H1 (cell line): ENCODE measurements at places on chromosomes 16 and 17.

GRCh38 chr16:57485916-57486857 lies at the start of gene DOK4:
Gene DOK4, minus strand, starts transcription at chr16:57486493. Its CDS starts 6,986 bp downstream, at chr16:57479507.
- peak; percentile 91 for DNase-seq

DNA sequence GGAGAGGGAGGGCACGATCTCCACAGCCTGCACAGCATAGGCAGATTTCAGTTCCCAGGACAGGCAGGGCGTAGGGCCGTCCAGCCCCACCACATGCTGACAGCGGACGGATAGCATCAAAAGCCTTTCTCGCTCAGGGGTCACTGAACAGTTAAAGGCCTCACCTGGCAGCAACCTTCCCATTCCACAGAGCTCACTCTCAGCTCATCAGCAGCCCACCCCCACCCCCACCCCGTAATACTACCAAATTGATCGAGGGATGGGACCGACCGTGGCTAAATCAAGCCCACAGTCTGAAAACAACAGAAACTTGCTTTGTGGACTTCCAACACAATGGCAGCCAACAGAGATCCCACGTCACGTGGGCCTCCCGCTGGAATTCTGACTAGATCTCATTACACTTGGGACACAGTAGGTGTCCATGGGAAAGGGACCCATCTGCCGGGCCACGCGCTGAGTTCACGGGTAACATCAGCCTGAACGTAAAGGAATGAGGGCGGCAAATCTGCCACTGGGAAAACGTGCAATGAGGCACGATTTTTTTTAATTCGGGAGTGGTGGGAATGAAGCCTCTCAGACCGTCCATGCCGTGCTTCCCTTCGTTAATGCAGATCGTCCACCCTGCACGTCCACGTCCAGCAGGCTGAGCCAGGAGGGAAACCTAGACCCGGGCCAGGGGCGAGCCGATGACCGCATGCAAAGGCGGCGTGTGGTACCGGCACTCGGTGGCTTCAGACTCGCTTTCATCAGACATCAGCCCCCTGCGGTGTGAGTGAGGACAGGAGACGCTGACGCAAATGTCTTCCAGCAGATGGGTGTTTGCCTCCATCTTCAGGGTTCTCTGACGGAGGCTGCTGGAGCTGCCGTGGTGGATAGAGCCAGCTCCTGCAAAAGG lies 92.1 kb downstream of the TBC1D16 start:
- no peak for DNase-seq

- DNase-seq, result no peak
These were observed 165.9 kb downstream of the SDK2 start for GRCh38 chr17:73478334-73478733.

DNA sequence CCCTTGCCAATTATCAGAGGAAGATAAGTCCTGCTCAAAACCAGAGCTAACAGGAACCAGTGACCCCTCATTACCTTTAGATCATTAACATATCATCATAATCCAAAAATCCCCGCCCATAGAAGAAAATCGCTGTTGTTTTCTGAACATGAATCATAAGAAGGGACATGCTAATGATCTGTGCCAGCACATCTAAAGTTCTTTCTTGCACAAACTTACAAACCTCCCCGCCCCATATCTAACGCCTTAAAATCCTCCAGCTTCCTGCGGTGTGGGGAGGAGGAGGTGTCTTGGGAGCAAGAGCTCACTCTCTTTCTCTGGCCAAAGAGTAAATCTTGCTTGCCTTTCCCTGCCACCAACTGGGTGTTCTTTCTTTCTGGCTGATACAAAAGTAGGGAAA lies 78.3 kb downstream of the IRX3 start:
- no peak for DNase-seq

- no peak for DNase-seq
These were observed 5.0 kb downstream of the ICAM2 start for GRCh38 chr17:64015447-64015846.

DNA sequence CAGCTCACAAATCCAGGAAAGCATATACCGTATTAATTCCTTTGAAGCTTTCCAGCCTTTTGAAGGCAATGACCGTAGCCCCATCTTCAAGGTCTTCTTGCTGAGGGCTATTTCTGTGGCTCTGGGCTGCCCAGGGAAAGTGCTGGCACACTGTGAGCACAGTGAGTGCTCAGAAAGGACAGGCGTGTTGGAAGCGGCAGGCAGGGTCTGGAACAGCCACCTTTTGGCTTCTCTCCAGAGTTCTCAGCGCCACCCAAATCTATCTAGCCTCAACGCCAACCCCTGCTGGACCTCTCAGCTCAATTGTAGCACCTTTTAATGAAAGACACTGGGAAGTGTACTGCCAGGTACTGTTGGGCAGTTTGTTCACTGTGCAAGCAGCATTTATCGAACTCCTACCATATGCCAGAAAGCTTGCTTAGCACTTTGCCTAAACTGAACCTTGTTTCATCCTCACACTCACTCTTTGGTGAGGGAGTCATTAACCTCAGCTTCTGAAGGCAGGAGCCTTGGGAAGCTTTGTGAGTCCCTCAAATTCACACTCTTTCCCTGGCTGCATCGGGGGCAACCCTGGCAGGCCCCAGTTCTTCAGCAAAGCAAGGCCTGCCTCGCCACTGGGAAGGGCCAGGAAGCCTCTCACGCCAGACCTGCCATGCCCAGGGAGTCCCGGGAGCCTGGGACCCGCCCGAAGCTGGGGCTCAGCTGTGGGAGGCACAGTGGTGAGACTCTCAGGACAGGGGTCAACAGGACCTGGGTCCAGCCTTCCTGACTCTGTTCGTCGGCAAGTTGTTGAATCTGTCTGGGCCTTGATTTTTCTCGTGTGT lies 13.5 kb upstream of the CIBAR2 start:
- no peak for DNase-seq

DNA sequence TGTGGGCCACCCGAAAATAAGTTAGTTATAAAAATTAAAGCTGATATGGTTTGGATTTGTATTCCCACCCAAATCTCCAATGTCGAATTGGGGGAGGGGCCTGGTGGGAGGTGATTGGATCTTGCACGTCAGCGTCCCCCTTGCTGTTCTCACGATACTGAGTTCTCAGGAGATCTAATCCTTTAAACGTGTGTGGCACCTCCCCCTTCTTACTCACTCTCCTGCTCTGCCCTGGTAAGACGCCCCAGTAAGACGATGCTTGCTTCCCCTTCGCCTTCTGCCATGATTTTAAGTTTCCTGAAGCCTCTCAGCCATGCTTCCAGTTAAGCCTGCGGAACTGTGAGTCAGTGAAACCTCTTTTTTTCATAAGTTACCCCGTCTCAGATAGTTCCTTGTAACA lies 35.4 kb downstream of the SYCE1L start:
- no peak for DNase-seq

DNA sequence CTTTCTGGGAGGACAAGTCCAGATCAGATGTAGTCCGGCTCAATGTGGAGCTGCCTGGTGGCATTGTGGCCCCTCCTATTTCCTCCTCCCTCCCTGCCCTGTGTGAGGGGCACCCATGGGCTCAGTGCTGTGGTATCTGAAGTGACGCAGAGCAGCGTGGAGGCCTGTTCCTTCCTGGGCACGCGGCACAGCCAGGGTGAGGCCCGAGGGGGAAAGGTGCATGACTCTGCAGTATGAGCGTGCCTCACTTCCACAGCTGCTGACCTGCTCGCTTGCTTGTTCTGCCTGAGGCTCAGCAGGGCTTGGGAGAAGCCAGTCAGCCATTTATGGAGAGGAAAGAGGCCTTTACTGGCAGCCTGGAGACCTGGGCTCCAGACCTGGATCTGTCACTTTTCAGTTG lies 11.7 kb downstream of the TMEM238L start:
- DNase-seq, result no peak

DNA sequence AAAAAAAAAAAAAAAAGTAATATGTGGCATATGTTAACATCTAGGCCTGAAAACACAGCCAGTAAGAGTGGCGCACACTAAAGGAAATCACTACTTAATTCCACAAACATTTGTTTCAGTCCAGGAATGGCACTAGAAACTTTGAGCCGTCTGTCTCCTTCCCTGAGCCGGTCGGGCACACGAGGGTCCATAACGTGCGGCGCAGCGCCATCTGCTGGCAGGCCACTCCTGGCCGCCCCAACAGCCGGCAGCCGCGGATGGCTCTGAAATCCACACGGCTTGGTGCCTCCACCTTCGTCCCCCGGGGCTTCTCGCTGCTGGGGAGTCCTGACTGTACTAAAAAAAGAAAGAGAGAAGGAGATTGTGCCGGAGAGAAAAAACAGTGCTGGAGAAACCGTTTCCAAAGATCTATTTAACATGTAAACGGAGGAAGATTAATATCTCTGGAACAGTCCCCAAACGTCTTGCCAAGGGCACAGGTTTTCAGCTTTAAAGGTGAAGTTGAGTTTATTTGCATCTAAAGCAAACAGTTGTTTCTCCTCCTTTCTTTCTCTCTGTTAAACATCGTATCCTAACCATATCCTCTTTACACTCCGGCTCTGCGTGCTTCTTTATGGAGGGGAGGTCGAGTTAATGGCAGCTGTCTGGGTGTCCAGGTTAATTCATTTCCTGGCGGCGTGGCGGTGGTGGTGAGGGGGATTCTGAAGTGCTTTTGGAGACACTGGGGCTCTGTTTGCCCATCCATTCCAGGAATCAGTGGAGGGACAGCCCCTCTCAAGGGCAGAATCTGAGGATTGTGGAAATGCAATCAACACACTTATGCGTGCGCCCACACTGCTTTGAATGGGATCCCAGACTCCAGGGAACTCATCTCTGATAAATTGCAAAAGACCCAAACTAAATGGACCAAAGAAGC lies 611.3 kb upstream of the SALL1 start:
- peak; percentile 93 for DNase-seq

- peak; percentile 82 for DNase-seq
These were observed 45.8 kb upstream of the PVALEF start for GRCh38 chr17:81119223-81120148.
